NCI-H187 (cell line): ENCODE measurements at places on chromosomes 1 and 21.

- DNase-seq = no peak
These were observed 15.5 kb downstream of the CHI3L2 start for GRCh38 chr1:111242805-111243523.

- no peak for DNase-seq
These were observed 3.7 kb upstream of the SLC19A1 start for GRCh38 chr21:45545691-45546531.

- no peak for DNase-seq
These were observed 632 bp downstream of the PEX19 start for GRCh38 chr1:160284220-160284781.

- no peak for DNase-seq
These were observed 336.6 kb upstream of the LYPLAL1 start for GRCh38 chr1:218837051-218837450.

DNA sequence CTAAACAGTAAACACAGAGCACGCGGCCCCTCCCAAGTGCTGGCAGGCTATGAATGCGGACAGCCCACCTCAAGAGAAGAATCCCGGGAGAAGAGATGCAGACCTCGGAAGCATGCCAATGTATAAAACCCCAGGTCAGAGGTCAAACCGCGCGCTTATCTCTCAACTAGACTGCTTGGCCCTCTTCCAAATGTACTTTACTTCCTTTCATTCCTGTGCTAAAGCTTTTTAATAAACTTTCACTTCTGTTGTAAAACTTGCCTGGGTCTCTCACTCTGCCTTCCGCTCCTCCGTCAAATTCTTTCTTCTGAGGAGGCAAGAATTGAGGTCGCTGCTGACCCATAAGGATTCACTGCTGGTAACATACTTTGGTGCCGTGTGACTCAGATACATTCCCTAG lies 216.0 kb downstream of the S1PR1 start:
- DNase-seq = no peak

- DNase-seq = no peak
These were observed 38.8 kb downstream of the VPS45 start for GRCh38 chr1:150106341-150106740.

DNA sequence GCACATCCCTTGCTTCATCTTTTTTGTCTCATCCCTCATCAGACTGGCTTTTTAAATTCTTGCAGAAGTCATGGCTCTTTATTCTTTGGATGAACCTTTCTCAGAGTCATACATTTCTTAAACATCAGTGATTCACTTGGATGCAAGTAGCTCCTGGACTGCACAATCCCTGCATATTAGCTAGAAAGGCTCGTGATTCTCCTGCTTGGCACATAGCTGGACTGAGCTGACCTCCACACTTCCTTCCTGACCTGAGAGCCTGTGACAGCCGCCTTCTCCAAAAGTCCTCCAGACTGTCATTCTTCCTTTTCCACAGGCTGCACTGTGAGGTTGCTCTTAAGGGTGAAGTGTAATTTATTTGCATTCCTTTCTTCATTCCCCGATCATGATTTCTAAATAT lies 109.4 kb downstream of the RGL1 start:
- DNase-seq = no peak

DNA sequence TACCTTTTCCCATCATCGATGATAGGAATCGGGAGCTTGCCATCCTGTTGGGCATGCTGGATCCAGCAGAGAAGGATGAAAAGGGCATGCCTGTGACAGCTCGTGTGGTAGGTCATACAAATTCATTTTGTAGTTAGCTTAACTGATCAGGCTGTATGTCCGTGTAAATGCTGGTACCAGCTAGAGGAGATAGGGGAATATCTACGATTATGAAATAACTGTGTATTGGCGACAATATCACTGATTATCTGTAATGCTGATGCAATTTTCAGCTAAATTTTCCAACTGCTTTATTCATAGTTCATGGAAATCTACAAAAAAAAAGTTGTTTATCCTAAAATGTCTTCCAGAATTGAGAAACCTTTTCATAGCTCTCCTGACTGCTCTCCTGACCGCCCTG lies 8.3 kb downstream of the PRDX6 start:
- DNase-seq = no peak

- DNase-seq = no peak
These were observed 16.1 kb downstream of the EIF2B3 start for GRCh38 chr1:44970317-44970716.

DNA sequence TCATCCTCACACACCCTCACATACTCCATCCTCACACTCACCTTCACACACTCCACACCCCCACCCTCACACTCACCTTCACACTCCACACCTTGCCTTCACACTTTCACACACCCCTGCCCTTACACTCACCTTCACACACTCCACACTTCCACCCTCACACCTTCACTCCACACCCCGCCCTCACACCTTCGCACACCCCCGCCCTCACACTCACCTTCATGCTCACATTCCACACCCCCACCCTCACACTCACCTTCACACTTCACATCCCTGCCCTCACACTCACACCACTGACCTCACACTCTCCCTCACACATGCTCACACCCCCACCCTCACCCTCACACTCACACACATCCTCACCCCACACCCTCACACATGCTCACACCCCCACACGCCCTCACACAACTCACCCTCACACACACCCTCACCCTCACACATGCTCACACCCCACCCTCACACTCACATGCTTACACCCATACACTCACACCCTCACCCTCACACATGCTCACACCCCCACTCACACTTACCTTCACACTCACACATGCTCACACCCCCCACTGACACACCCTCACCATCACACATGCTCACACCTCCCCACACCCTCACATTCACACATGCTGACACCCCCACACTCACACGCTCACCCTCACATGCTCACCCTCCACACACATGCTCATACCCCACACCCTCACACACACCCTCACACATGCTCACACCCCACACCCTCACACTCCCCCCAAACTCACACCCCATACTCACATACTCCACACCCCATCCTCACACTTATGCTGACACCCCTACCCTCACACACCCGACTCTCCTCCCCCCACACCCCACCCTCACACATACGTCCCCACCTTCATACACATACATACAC lies 44.5 kb upstream of the EDN2 start:
- no peak for DNase-seq

DNA sequence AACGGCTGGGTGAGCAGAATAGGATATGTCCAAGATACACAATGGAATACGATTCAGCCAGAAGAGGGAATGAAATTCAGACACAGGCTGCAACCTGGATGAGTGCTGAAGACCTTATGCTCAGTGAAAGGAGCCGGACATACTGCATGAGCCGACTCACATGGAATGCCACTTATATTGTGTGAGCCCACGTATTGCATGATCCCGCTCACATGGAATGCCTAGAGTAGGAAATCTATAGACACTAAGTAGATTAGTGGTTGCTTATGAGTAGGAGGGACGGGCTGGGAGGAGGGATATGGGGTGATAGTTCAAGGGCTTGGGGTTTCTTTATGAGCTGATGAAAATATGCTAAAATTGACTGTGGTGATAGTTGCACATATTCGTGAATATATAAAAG lies 26.8 kb downstream of the TMPRSS2 start:
- DNase-seq = no peak

DNA sequence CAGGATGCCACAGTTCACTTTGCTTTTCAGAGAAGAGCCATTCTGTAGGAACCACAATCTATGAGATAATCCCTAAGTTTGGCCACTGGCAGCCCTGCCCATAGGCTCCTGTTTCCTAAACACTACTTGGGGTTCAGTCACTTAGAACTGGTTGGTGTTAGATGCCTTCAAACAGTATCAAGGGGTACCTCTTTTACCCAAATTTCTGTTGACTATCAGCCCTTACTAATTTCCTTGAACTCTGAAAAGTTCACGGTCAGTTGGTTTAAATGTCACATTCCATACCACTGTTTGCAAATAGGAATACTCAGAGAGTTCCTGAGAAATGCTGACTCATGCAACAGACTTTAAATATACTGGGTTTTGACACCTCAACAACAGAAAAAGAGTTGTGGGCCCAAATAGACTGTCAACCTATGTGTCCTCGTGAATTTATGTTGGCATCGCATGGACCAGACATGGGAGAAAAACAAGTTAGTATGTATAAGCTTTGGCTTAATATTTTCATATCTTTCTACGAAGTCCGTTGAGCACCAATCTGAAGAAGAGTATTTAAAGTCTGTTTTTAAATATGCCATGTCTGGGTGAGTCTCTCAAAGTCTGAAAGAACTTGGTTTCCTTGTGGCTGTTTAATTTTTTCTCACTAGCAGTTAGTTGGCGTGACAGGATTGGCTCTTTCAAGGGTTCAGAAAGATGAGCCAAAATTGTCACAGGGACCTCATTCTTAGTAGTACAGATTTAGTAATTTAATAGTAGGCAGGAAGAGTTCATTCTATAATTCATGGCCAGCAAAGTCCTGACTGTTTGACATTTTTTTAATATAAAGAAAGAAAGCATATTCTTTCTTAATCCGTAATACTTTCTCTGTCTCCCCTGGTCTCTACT lies 56.5 kb upstream of the ZNF326 start:
- no peak for DNase-seq

DNA sequence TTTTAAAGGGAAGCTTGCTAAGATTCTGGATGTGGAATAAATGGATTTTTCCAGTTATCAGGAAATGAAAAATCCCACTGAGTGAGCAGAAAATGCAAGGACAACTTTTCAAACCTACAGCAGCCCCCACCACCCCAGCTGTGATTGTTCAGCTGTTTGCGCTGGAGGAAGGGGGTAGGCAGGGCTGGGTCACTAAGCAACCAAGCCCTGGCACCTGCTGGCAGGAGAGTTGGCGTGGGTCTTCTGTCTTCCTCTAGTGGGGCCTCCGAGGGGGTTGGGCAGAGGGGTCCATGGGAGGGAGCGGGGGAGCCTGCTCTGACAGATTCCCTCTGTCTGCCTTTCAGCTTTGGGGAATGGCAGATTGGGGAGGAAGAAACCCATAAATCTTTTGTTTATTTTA lies 45.3 kb downstream of the EIF2D start:
- peak; percentile 78 for DNase-seq

DNA sequence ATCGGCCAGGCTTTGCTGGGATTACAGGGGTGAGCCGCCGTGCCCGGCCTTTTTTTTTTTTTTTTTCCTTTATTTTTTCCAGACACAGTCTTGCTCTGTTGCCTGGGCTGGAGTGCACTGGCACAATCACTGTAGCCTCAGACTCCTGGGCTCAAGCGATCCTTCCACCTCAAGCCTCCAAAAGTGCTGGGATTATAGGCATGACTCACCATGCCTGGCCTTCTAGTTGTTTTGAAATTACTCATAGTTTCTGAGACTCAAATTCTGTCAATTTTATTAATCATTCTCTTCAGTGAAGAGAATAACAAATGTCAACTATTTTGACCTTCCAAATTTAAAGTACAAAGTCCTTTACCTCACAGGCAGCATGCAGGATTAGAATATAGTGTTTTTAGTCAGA lies 374.5 kb downstream of the PLA2G4A start:
- DNase-seq = no peak

GRCh38 chr1:9942399-9942938 lies 722 bp downstream of the LZIC start:
- no peak for DNase-seq

GRCh38 chr1:84086189-84086588 lies 57.9 kb upstream of the PRKACB start:
- no peak for DNase-seq

- no peak for DNase-seq
These were observed 53.0 kb upstream of the KAZN start for GRCh38 chr1:14545422-14546025.

GRCh38 chr1:97252076-97252475 lies 530.5 kb downstream of the PTBP2 start:
- DNase-seq = no peak

- no peak for DNase-seq
These were observed 530.2 kb downstream of the PTPRC start for GRCh38 chr1:199168888-199169585.

DNA sequence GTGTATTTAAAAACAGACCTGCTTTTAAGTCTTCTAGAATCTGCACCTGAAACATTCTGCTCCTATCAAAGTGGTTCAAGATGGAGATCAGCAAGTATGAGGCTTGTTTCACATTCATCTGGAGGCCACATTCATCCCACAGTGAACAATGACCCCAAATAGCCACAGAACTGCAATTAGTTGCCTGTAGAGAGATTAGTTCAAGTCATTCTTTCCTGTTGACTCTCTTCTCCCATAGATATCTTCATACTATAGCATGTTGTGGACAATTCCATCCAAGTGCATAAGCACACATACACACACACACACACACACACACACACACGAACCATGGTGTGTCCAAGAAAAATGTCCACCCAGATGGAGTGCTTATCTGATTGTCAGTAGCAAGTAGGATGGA lies 101.7 kb upstream of the FGGY start:
- no peak for DNase-seq

DNA sequence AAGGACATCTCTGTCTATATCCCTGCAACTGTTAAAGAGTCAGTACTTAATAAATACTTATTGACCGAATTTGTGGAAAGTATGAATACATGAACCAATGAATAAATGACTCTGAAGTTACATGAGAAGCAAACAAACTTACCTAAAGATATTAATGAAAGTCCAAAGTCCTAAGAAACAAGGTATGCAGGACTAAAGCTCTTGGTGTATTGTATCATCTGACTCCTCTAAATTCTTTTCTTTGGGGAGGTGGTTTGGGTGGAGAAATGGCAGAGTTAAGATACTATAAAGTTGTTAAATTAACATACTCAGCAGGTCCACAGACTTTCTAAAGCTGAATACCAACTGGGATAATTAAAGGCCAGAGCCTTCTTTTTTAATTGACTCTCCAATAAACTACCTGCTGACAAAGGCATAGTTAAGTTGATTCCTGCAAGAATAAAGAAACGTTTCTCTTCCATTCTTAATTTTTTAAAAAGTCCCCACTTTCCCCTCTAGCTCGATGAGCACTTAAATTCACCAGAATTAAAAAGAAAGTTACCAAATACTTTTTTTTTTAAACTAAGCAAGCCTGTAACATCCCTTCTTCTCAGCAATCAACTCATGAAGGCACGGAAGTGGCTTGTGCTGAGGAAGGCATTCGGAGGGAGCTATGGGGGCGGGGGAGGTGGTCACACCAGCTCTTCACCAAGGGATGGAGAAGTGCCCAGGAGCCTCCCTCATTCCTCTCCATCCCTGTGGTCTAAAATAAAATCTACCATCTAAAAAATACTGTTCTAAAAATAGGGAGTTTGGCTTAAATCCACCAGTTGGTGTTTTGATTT lies 61.1 kb downstream of the GADD45A start:
- no peak for DNase-seq
